ENCODE measurements at places on chromosomes 12 and 14.

GRCh38 chr12:59597385-59597781 lies 1.6 kb downstream of the SLC16A7 start:
- DNase-seq: peak; percentile 18

DNA sequence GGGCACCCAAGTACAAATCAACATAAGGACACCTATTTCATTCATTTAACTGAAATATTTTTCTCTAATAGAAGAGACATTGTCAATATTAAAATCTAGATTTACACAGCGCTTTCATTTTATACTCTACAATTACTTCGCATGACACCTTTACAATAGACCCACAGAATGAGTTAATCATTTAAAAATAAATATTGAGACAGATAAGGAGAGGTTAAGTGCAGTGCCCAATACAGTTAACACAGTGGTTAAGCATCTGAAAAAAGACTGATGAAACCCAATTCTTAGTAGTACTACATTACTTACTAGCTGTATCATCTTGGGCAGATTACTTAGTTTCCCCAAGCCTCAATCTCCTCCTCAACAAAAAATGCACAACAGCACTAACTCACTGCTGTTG lies 116.2 kb downstream of the DENND5B start:
- DNase-seq: no peak

GRCh38 chr12:26109343-26109881 lies 15.4 kb downstream of the BHLHE41 start:
- no peak for DNase-seq

DNA sequence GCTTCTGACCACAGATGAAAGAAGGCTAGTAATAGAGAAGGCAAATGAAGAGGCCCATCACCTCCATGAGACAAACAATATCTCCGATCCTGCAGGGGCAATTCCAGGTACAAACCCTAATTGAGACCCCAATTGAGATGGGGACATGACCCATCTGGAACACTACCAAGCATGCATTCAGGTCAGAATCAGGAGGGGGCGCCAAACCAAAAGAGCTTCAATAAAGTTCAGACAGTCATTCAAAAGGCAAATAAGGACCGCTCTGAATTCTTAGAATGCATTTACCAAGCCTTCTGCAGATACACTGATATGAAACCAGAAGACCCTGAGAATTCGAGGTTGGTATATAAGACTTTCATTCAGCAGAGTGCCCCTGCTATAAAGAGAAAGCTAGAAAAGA lies 10.2 kb upstream of the EDDM3B start:
- DNase-seq: no peak

- DNase-seq: no peak
These were observed 27.1 kb upstream of the GPR68 start for GRCh38 chr14:91271639-91272038.

GRCh38 chr12:77727442-77728001 lies 103.2 kb upstream of the NAV3 start:
- no peak for DNase-seq

DNA sequence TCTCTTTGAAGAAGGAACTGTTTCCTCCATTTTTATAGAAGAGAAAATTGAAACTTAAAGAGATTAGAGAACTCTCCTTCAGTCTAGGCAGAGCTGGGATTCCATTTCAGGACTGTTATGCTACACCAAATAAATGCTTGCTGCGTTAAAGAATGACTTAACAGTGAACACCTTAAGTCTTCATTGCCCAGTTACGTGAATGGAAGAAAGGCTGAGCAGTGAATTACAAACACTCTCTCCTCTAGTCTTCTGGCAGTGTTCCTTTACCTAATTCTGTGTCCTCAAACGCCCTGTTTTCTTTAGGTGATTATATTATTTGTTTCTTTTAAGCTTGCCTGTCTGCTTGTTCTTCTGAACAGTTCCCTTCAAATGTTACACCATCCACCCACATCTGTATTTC lies 59.7 kb downstream of the RCOR1 start:
- no peak for DNase-seq

- no peak for DNase-seq
These were observed 190.7 kb downstream of the NEDD1 start for GRCh38 chr12:97097734-97098133.

DNA sequence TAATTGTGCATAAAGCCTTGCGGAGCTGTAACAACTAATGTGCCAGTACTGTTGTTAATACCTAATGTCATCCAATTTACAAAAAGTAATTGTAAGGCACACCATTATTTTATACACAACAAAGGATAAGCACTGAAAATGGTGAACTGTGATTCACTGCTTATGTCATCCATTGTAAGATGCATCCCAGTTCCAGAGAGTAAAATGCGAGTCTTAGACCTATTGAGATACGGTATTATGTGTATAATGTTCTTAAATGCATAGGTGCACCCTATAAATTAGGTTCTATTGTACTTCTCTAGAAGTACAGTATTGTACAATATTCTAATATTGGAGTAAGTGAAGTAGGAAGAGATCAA lies 406 bp downstream of the PARP2 start:
- no peak for DNase-seq

DNA sequence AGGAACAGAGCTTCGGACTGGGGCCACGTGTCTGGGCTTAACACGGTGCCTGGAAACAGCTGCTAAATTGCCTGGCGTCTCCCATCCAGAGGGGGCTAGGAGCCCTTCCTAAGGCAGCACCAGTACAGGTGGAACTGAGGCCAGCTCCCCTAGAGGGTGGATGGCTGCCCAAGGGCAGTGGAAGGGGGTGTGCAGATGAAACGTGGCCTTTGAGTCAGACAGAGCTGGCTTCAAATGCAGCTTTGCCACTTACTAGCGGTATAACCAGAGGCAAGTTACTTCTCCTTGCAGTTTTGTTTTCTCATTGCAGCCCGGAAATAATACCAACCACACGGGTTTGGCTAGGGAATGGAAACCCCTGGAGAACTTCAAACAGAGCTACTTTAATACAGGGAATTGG lies 59.3 kb upstream of the SLC24A4 start:
- no peak for DNase-seq

DNA sequence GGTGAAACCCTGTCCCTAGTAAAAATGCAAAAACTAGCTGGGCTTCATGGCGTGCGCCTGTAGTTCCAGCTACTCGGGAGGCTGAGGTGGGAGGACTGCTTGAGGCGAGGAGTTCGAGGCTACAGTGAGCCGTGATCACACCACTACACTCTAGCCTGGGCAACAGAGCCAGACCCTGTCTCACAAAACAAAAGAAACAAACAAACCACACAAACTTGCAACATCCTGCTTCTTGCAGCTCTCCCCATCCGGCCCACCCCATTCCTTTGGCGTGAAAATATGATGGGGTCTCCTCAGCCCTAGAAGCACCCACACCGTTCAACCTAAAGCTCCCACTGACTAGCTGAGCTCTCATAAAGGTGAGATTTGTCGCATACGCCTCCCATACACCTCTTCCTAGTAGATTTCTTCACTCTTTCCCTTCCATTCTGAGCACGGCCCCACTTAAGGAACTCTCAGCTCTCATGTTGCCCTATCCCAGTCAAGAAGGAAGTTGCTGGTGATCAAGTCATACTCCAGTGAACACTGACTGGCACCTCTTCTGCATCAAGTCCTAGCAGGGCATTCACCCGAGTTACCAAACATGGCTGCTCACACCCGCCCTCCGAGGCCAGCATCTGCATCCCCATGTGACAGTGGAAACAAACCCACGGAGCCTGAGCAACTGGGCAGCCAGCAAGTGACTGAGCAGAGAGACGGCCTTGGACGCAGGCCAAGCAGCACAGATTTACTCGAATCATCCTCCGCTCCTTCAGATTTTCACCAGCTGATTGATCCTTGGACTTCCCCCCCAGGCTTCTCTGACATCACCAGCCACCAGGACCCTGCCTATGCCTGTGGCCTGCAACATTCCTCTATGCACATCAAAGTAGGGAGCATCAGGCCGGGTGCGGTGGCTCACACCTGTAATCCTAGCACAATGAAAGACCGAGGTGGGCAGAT lies 18.9 kb upstream of the CD27 start:
- no peak for DNase-seq

GRCh38 chr14:23306412-23307145 lies at the start of gene BCL2L2:
Gene BCL2L2 (plus strand): TSS chr14:23306833. CDS start chr14:23307768, 935 bp downstream.
- DNase-seq: no peak

DNA sequence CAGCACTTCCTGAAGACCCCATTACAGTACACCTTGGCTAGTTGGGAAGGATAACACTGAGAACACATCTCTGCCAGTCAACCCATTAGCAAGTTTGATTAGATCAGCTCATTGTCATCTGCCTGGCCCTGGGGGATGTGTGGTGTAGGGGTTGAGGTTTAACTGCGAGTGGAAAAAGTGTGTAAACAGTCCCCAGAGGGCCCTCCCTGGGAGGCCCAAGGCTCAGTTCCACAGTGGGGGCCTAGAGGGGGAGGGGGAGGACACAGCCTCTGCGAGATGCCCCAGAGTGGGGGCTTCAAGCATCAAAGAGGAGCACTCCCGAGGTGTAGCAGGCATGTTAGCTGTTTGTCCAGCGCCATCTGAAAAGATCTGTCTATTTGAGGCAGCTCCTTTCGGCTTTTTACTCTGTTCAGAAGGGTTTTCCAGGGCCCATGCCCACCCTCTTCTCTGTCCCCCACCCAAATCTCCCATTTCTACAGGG lies 344 bp downstream of the LPAR5 start:
- DNase-seq: peak; percentile 47

DNA sequence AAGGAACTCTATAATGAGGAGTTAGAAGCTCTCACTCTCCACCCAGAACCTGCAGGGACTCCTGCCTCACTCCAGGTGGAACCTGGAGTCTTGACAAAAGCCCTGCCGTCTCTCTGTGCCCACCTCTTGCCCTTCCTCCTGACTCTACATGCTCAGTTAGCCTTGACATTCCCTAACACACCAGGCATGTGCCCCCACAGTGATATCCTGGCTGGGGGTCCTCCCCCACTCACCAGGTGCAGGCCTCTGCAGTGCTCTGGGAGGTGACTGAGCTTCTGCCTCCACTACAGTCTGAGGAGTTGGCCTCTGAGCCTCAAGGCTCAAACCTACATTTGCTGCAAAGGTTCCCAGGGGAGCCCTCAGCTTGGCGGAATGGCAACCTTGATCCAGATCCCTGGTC lies 300.7 kb downstream of the ADGRD1 start:
- DNase-seq: no peak

- no peak for DNase-seq
These were observed 8.3 kb upstream of the PPFIBP1 start for GRCh38 chr12:27515671-27516070.

- no peak for DNase-seq
These were observed 149.0 kb downstream of the EFCAB11 start for GRCh38 chr14:89805501-89805900.

- no peak for DNase-seq
These were observed 493.3 kb downstream of the APAF1 start for GRCh38 chr12:99138393-99138792.

- no peak for DNase-seq
These were observed 167.0 kb downstream of the LRFN5 start for GRCh38 chr14:41773536-41774279.

DNA sequence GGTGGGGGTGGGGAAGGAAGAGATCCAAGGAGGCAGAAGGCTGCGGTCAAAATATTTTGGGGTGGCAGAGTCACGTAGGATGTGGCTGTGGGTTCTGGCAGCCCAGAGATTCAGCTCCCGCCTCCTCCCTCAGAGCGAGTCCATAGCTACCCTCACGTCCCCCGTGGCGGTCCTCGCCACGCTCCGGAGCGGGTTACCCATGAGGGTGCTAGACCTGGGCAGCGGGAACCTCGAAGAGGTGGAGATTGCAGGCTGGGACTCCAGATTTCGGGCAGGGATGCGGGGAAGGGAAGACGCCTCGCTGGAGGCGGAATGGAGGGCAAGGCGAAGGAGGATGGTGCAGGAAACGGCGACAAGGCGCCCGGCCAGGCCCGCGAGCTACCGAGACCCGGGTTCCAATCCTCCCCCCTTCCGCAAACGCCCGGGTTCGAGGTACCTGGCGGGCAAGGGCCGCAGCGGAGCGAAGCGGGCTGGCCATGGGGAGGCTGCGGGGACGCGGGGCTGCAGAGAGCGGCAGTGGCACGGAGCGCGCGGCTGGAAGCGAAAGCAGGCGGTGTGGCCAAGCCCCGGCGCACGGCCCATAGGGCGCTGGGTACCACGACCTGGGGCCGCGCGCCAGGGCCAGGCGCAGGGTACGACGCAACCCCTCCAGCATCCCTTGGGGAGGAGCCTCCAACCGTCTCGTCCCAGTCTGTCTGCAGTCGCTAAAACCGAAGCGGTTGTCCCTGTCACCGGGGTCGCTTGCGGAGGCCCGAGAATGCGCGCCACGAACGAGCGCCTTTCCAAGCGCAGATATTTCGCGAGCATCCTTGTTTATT lies 46.2 kb downstream of the BCAT1 start:
- no peak for DNase-seq

GRCh38 chr12:46449316-46449715 lies 76.7 kb upstream of the SLC38A2 start:
- DNase-seq: no peak

- DNase-seq: no peak
These were observed 790.6 kb downstream of the DIO2 start for GRCh38 chr14:79420725-79421124.

GRCh38 chr14:91839749-91840148 lies 27.6 kb downstream of the TC2N start:
- no peak for DNase-seq

DNA sequence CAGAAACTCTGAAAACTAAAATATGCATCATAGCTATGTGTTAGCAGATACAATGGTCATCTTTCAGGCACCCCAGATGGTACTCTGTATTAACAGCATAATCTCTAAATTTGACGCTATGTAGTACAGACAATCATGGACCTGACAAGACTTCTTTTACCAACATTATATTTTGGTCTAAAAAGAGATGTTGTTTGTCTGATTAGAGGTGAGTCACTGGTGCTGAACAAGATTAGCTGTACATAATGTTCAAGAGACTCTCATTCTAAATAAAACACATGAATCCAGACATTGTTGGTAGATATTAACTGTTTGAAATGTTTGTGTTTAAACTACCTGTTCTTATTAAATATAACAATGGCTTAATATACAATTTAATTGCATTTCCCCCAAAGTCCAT lies 146.4 kb upstream of the LMNTD1 start:
- DNase-seq: no peak

- no peak for DNase-seq
These were observed 3.6 kb downstream of the SLC4A8 start for GRCh38 chr12:51428256-51428655.

DNA sequence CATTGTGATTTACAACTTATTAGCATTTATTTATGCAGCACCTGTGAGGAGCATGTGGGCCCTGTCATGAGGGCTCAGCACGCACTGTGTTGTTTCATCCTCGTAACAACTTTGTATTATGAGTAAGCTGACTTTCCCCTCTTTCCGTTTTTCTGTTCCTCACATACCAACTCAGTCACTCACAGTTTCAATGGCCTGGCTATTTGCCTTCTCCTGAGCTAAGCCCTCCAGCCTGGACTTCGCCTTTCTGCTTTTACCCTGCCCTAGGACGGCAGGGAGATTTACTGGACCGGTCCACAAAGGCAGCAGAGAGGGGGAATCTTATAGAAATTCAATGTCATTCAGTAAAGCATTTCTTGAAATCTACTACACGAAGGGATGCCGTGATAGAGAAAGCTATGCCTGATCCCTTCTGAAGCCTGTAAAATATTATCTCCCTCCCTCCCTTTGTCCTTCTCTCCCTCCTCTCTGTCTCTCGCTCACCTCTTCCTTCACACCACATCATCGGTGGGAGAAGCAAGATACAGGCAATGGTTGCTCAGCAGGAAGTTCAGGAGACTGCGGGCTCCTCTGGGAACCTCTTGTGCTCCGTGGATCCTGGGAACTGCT lies 219.2 kb upstream of the TBX3 start:
- no peak for DNase-seq

All from stimulated activated CD8-positive, alpha-beta memory T cell treated with anti-CD3 and anti-CD28 coated beads, Interleukin-2, amount 100 ng/mL, for 48 hours (primary cell).